ENCODE measurements at places on chromosomes 6 and 20.

DNA sequence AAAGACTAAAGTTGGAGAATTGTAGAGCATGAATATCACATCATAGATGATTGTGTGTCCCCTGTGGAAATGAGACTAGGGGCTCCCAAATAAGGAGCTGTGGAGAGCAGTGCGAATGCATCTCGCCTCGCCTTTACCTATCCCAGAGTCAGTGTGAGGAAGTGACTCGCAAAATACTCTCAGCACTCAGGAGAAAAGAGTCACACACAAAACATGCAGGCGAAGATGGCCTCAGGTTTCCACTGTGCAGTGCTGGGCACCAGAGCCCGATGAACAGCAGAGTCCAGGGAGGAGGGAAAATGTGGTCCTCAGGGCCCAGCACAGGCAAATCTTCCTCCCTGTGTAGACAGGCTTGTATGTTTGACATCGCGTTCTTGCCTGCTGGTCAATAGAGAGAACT is 126.5 kb upstream of the AFDN start:
- no peak for DNase-seq

GRCh38 chr6:33750244-33750991 is 3.7 kb upstream of the IP6K3 start:
- no peak for DNase-seq

DNA sequence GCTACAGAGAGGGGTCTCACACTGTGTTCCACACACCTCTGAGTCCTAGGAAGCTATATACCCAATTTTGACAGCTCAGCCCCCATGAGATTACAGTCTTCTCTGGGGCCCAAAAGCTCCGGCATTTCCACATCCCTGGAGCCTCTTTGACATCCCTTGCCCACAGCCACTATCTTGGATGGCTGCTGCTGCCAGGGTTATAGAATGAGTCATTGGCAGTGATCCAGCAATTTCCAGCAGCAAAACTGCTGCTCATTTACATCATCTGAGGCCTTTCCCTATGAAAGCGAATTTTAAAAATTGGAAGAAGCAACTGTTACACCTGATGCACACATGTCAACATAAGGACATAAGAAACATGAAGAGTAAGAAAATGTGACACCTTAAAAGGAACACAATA is 590.7 kb downstream of the MEI4 start:
- DNase-seq = no peak

DNA sequence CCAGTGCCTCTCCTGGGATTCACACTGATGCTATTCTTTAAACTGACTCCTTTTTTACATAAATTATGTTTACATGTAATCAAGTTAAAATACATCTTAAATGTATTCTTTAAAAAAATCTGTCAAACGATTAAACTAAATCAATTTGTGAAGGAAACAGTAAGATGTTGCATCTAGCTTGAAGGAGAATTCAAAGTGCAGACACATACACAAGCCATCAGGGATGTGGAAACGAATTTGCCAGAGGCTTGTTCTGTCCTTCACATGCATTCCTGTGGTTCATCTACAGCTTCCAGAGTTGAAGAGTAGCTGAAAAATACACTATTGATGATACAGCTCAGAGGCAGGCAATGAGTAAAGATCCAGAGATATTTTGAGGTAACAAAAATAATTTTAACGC is 7.3 kb upstream of the BPIFB3 start:
- no peak for DNase-seq

GRCh38 chr6:92069781-92070180 is 1349.6 kb downstream of the EPHA7 start:
- DNase-seq = no peak

GRCh38 chr20:17525650-17526049 is 5.5 kb downstream of the BFSP1 start:
- no peak for DNase-seq

DNA sequence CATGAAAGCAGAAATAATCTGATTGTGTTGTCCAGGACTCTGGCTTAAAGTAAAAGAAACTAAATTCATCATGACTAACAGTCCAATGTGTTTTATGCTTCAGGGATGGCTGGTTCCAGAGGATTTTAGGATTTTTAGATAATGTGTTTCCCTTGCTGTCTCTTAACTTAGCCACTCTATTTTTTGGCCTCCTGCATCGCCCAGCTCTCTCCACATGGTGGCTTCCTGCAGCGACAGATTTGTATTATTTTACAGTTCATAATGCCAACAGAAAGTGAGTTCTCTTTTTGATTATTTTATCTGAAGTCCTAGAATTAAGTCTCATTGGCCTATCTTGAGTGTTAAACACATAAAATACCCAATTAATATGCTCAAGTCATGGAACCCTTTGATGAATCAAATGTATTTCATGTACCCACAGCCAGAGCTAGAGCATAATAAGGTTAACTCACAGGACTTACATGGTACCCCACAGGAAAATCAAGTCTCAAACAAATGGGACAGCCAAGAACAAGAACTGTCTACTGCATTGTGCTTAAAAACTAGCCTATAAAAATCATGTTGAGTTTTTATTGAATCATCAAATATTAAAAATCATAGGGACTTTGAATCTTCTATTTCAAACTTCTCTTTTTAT is 582.5 kb downstream of the DOK5 start:
- DNase-seq = no peak

GRCh38 chr6:16157909-16158308 is 29.0 kb downstream of the MYLIP start:
- DNase-seq = no peak

DNA sequence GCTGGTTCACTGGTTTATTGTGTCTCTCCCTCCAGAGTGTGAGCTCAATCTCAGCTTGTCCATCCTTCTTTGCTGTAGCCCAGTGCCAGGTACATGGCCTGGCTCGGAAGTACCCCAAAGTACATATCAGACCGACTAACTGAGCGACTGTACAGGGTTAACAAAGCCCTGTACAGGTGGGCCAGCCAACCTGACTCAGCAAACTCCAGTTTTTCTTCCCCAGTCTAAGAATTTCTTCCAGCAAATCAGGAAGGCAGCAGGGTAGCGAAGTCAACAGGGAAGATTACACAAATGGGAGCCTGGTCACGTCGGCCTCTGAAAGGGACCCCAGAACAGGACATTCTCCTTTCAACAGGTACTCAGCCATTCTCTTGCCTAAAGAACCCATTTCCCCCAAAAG is 31.3 kb downstream of the ZMYND8 start:
- DNase-seq = no peak

DNA sequence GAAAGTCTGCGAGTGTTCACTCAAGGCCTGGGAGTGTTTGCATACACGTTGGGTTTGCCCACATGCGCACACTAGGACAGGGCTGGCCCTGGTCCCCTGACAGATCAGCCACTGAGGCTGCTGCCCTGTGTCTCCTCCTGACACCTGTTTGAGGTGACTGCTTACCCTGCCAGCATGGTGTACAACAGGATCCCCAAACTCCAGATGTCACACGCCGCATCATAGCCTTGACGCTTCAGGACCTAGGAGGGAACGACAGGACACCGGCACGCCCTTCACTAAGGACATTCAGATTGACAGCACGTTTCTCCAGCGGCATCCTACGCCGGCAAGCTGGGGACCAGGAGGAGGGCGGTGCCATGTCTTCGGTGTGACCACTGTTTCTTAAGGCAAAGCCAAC is 37.0 kb upstream of the MPC1 start:
- no peak for DNase-seq

DNA sequence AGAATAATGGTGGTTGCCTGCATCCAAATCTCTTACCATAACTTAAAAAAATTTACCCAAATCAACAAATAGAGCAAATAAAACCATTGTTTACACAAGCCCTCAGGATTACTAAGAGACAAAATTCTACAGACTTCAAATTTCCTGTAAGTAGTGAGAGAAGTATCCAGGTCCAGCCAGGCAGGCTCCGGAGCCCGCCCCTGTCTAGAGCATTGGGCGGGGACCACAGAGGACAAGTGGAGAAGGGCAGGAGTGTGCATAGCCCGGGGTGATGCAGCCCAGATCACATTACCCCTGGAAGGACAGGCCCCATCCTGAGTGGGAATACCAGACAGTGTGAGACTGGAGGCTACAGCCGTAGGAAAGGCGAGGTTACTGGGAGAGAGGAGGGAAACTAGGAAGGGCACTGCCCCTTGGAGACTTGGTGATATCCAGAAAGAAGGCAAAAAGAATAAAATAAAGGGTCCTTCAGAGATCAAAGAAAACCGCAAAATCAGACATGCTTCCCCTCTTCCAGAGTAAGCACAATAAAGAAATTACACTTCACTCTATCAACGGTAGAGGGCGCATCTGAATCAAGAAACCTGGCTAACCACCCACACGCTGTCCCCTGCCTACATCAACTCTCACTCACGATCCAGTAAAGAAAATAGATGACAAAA is 26.6 kb downstream of the RIN2 start:
- peak; percentile 24 for DNase-seq
